Bronchial smooth muscle cell (primary cell): ENCODE measurements at places on chromosomes 6 and 20. TPM values are rescaled to one million over a fixed set of nuclear protein-coding genes. Genes with fewer than 3 reads are reported as not detected.

Gene MED20
- 20.1 and 23.2 TPM in 2 replicates for total RNA-seq

Gene KCNK16
- not detected in 2 replicates for total RNA-seq

Gene LTB
- total RNA-seq, result not detected in 2 replicates

Gene DNAH8
- total RNA-seq, result under 0.01 TPM in 1 of 2 replicates, not detected in the other

Gene PDE10A
- total RNA-seq, result 1.3 and 6.8 TPM in 2 replicates
